ENCODE measurements at places on chromosomes 1 and 21.

DNA sequence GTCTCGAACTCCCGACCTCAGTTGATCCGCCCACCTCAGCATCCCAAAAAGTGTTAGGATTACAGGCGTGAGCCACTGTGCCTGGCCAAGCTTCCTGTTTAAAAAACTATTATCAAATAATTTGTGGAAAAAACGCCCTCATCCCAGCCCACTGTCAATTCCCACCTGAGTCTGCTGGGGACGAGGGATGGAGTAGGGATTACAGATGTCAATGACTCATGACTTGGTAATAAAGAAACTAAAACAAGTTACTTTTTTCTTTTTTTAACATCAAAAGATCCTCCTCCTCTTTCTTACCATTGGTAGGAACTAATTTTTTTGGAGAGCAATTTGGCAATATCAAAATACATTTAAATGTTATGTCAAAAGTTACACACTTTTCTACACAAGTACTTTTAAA lies 9.7 kb downstream of the CNN3 start:
- no peak for DNase-seq

DNA sequence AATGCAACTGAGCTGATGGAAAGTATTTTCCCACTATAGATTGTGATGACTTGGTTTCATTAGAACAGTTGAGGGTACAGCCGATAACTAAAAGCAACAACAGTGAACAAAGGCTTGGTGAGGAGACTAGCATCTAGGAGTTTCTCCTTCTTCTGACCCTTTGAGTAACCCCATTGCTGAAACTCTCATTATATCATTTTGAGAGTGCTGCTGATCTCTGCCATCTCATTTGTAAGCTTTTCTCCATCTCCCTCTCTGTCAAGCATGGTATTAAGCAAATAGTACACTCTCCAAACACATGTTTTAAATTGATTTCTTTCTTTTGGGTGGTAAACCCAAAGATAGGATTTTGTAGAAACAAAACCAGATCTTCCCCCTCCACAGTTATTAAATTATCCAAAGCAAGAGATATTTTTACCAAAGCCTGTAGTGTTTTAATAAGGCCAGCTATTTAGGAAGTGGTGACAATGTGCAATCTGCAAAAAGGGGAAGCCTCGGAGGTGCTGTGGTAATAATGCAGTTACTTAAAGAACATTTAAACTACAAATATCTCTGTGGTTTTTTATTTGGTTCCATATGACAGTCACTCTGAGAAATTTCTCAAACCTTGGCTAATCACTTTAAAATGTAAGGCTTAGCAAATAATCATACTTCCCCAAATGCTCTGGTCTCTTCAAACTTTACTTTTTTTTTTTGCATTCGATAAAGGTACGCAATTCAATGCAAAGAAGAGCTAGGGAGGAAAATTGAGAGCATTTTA lies 287.5 kb downstream of the HLX start:
- DNase-seq = no peak

DNA sequence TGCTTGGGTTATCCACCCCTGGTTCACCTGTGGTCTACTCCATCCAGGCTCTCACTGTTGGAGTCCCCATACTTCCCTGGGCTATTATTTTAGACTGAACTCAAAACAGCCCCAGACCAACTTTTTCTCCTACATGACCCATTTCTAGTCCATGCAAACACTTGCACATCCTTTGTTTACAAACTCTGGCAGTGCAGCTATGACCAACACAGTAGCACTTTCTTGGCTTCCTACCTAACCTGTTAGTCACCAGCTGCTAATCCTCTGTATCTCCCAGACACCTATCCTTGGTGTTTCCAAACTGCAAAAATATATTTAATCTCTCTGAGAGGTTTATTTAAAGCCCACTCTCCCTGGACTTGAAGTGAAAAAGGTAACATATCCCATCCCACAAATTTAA lies 90.8 kb downstream of the DDAH1 start:
- no peak for DNase-seq

GRCh38 chr1:58827298-58827697 lies 43.5 kb upstream of the JUN start:
- DNase-seq = no peak

DNA sequence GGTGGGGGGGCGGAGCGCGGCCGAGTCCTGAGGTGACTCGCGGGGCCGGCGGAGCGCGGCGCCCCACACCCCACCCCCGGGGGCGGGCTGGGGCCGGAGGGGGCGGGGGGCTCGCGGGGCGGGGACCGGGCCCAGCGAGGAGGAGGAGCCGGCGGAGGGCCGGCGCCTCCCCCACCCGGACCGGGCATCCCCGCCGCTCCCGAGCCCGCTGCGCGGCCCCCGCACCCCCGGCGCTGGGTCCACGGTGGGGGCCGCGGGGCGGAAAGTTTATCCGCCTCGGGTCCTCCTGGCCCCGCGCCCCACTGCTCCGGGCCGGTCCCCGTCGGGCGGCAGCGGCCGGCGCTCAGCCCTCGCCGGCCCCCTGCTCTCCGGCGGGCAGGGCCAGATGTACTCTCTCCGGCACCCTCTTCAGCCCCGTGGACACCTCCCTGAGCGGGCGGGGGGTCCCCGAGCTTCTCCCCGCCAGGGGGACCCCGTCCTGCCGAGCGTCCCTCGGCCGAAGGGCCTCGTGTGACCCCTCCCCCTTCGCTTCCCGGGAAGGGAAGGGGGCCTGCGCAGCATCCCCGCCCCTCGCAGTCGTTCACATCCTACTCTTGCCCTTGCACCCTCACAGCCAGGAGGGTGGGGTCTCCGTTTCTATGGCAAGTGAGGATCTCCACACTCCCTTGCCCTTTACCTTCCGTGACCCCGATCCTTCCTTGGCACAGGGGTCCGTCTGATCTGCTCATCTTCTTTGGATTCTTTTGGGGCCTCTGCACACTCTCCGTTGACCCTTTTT lies 663 bp downstream of the CAMTA1 start:
- no peak for DNase-seq

DNA sequence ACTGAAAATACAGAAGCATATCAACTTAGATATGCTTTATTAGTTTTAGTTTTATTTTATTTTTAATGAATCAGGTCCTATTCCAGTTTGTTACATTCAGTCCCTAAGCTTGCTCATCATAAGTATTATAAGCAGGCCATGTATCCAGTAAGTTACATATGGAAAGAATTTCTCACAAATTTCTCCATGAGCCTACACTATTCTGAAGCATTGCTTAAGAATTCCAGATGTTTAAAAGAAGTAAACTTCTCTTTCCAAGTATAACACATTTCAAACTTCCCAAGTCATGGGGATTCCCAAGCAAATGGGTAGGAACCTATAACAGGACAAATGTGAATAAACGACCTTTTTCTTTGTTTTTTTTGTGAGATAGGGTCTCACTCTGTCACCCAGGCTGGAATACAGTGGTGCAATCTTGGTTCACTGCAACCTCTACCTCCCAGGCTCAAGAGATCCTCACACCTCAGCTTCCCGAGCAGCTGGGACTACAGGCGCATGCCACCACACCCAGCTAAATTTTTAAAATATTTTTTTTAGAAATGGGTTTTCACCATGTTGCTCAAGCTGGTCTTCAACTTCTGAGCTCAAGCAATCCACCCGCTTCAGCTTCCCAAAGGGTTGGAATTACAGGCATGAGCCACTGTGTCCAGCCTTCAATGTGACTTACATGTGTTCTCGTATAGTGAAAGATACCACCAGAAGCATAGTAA lies 39.0 kb downstream of the ST7L start:
- DNase-seq = no peak

GRCh38 chr1:92277105-92277723 lies 21.6 kb downstream of the GLMN start:
- DNase-seq = no peak

GRCh38 chr1:37752583-37753471 lies 12.1 kb downstream of the EPHA10 start:
- no peak for DNase-seq

GRCh38 chr21:34693192-34693810 lies 24.5 kb downstream of the CLIC6 start:
- peak; percentile 14 for DNase-seq

DNA sequence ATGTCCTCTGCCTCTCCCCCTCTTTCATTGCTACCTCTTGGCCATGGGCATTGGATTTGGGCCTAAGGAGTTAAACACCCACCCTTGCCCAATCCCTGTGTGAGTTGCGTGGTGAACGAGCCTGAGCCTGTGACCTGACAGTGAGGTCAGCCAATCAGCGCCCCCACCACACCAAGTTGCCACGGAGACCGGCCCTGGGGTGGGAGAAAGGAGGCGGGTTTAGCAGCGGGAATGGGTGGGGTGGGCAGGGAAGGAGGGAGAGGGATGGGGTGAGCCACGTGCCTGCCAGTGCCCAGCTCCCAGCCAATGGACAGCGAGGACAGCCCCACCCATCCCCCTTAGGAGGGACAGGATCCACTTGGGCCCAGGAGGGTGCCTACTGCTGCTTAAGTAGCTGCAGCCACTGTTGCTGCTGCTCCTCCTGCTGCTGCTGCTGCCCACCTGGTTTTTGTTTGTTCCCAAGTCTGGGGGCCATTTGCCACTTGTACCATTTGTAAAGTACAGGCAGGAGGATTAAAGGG lies 9.5 kb downstream of the ZBTB7B start:
- DNase-seq = no peak

DNA sequence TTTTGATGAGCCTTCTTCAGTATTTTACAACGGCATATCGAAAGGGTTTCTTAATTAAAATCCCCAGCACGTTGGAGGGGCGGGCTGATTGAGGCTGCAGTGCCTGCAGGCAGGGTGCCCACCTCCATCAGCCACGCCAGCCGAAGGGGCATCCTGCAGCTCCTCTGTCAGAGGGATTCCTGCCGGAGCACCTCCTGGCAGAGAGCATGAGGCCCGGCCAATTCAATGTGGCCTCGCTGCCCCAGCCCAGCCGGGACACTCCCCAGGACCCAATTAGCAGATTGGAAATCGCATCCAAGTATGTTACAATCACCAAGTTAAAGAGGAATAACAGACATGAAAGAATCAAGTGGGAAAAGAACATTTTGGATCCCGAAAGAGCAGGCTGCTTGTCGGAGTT lies 216.6 kb downstream of the ST6GALNAC3 start:
- no peak for DNase-seq

- no peak for DNase-seq
Observed at GRCh38 chr1:97489834-97490233, 431.0 kb downstream of the DPYD start.

DNA sequence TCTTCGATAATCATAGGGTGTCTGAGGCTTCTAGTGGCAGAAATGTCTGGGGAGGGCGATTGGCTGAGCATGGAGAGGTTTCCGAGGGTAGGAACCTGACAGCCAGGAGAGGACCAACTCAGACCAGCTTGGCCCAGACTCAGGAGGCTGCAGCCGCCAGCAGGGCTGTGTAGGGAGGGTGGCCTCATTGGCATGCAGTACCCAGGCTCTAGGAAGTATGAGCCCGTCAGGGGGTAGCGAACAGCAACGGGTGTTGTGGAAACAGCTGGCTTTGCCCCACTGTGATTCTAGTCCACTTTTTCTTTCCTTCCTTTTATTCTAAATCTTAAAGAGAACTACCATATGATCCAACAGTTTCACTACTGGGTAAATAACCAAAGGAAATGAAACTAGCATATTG lies 103.3 kb downstream of the DIRAS3 start:
- DNase-seq = no peak

DNA sequence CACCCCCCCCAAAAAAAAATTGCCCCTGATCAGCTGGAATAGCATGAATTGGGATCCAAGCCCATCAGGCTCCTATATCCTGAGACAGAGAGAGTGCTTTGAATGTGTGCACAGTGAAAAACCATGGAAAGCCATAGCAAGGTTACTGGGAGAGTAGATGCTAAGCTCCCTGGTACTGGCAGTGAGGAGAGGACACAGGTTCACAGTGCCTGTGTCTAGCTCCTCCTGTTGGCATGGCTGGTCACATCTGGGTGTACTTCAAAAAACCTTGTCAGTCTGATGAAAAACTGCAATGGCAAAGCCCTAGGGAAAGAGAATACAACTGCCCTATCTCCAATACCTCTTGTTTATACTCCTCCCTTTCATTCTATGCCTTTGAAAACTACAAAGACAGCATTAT lies 12.9 kb downstream of the COPA start:
- no peak for DNase-seq

- no peak for DNase-seq
Observed at GRCh38 chr21:45592626-45593134, 50.4 kb upstream of the SLC19A1 start.

- DNase-seq = no peak
Observed at GRCh38 chr21:40829791-40830190, 17.2 kb downstream of the DSCAM start.

GRCh38 chr1:18139198-18139981 lies 31.8 kb downstream of the IGSF21 start:
- DNase-seq = no peak

DNA sequence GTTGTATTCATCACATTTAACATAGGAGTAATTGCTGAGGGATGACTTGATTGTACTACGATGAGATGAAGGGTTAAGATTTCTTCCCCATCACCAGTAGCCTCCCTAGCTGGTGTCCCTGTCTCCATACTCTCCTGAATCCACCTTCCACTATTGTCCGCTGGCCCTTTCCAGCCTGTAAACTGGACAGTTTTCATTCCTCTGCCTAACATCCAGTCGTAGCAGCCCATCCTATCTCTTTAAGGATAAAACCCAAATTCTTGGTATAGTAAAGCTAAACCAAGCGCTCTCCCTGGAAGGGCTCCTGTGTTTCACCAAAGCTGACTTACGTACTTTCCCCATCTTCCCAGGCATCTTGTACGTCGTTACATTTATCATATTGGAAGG lies 670 bp downstream of the COX20 start:
- DNase-seq = no peak

DNA sequence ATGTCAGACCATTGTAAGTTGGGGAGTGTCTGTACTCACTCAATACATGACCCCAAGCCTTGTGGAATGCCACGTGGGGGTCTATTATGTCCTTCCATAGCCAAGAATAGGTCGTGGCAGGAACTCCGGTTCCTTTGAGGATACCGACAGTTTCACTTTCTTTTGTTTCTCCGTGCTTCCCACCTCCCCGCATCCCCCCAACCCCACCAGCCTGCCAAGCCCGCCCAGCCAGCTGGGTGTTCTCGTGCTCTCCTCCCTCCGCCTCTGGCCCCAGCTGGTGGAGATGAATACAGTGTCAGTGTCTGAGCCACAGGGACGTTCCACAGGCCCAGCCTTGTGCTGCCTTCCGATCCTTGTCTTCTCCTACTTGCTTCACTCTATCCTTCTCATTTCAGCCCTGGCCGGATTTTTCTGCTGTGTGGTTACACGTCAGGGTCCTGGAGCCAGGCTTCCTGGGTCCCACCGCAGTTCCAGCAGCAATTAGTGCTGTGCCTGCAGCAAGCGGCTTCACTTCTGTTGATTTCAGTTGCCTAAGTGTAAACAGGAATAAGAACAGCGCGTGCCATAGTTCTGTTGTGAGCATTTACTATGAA lies 4.1 kb upstream of the AGTRAP start:
- DNase-seq = no peak

DNA sequence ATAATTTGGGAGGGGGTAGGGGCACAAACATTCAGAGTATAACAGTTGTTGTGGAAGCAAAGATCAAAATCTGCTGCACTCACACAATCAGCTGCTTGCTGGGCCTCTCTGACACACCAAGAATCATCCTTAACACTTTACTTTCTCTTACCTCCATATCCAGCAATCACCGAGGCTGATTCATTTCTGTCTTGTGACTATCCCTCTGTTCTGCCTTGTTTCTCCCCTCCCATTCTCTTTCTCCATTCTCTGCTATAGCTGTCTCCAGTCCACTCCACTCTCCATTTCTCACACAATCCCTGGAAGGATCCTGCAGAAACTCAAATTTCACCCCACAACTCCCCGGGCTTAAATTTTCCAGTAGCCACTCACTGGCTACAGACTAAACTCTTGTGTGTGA lies 91.8 kb upstream of the NGF start:
- DNase-seq = no peak
